ENCODE measurements at places on chromosomes 2 and 18. TPM values are rescaled to one million over a fixed set of nuclear protein-coding genes. Genes with fewer than 3 reads are reported as not detected.
A peak's percentile ranks its signal among the peaks of the same experiment; 100 is the strongest.

CCDC141 gene
- total RNA-seq: 14.9 TPM

YPEL5 gene
- 58.2 TPM for total RNA-seq

CCDC85A gene
- 2.5 TPM for total RNA-seq

ALPG gene
- not detected for total RNA-seq

HOXD11 gene
- not detected for total RNA-seq

OTOS gene
- not detected for total RNA-seq

TMEM178A gene
- total RNA-seq: 1.6 TPM

SIX2 gene
- 28.2 TPM for total RNA-seq

- no peak for DNase-seq
Measured at GRCh38 chr2:202186641-202187202, 51.7 kb downstream of the SUMO1 start.

DNA sequence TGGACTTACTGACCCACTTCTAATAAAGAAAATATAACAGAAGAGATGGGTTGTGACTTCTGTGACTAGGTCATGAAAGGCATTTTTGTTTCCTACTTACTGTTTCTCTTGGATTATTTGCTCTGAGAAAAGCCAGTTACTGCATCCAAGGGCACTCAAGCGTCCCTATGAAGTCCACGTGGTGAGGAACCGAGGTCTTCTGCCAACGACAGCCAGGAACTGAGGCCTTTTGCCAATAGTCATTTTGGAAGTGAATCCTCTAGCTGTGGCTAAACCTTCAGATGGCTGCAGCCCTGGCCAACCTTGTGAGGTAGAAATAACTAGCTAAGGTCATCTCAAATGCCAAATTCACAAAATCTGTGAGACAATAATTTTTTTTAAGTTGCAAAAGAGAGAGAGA is 449.8 kb upstream of the RGPD4 start:
- no peak for DNase-seq

GRCh38 chr2:218824004-218824403 is 7.6 kb downstream of the PRKAG3 start:
- no peak for DNase-seq

DNA sequence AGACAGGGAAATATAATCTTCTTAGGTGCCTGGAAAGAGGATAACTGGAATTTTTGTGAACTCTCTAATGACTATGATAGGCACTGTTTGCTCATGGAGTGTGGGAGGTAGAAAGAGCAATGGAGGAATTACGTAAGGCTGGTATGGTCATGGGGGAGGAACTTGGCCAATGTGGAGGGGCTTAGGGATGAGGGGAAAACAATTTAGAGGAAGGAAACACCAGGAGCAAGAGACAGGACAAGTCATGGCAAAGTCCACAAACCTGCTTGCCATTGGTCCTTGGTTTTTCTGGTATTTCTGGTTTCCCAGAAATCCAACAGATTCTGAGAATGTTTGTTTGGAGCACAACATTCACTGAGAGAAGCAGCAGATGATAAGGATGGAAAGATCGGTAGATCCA is 274.2 kb downstream of the DYSF start:
- no peak for DNase-seq

GRCh38 chr2:135960656-135961551 is 24.5 kb downstream of the DARS1 start:
- no peak for DNase-seq

- peak; percentile 72 for DNase-seq
Measured at GRCh38 chr2:61179701-61180639, 18.0 kb downstream of the C2orf74 start.

DNA sequence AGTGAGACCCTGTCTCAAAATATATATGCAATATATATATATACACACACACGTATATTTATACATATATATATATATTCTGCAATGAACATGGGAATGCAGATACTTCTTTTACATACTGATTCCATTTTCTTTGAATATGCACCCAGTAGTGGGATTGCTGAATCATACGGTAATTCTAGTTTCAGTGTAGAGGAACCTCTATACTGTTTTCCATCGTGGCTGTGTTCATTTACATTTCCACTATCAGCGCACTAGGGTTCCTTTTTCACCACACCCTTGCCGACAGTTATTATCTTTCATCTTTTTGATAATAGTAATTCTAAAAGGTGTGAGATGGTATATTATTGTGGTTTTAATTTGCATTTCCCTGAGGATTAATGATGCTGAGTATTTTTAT is 52.3 kb upstream of the SLC39A10 start:
- DNase-seq: no peak

DNA sequence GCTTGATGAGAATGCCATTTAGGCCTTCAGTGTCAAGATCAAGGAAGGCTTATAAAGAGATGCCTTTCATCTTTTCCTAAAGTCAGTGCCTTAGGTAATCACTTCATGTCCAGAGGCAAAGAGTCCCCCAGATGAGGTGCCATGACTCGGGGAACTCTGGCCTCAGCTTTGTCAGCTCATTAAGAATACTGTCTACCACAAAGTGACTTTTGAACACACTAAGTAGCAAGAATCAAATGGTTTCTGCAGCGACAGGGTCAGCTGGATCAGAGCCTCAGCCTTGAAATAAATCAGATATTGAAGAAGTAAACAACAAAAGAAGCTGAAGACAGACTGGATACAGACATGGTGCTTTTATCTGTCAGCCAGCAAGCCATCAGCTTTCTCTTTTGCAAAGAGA is 120.1 kb upstream of the SLC39A10 start:
- DNase-seq: no peak

DNA sequence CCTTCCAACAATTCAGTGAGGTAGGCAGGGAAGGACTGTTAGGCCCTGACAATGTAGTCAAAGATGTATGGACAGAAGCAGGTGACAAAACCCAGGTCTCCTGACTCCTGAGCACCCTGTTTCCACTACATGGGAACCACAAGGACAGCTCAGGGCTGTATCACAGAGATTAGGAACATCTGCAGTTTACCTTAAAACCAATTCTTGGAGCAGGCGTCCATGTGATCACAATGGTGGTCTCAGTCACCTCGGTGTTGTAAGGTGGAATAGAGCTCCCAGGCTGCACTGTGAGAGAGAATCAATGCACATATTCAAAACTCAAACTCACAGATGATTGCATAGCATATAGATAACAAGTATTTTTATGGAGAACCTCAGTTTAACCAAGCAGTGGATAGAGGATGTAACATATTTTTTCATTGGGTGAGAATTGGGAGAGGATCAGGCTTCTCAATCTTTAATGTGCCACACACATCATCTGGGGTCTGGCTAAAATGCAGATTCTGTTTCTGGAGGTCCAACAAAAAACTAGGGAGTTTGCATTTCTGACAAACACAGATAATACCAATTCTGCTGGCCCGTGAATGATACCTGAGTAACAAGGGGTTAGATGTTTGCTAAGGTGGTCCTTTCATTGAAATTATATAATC is 36.7 kb downstream of the FN1 start:
- no peak for DNase-seq

DNA sequence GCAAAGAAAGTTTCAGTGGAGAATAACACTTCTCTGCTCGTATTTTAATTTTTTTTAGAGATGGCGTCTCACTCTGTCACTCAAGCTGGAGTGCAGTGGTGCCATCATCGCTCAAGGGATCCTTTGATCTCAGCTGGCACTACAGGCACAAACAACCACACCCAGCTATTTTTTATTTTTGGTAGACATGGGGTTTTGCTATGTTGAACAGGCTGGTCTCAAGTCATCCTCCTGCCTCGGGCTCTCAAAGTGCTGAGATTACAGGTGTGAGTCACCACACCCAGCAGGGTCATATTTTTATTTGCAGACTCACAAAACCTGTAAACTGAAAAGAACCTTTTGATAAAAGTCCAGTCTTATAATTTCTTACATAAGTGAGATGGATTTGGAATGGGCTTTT is 2.6 kb downstream of the TRAK2 start:
- DNase-seq: no peak

- DNase-seq: no peak
Measured at GRCh38 chr2:23656597-23656973, 270.3 kb downstream of the ATAD2B start.

DNA sequence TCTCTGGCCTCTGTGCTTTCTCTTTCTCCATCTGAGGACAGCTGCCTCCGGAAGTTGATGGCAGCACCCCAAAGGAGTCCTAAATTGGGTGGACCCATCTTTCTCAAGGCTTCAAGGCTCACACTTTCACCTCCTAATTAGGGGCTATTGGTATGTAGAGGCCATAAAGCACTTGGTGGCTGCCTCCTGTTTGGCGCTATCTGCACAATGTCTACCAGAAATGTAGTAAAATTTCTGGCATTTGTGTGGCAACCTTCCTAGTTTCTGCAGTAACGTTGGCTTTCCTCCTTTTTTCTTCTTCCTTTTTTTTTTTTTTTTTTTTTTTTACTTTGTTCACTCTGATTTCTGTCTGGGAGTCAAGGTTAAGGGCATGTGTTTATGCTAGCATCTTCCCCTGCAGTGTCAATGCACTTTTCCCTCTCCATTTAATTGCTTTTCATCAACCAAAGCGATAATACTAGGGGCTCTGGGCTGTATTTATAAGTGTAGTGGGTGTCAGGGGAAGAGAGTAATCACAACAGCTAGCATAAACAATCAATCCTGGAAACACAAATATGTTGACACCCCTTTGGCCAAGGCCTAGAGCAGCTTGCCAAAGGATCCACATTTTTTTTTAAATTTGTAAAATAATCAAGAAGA is 86.0 kb downstream of the TACR1 start:
- no peak for DNase-seq

- peak; percentile 70 for DNase-seq
Measured at GRCh38 chr2:230416061-230416721, at the start of gene SP100. Gene SP100, plus strand, starts transcription at chr2:230416201. Its CDS starts 96 bp downstream, at chr2:230416297.

GRCh38 chr2:168742258-168742932 is 60.0 kb upstream of the NOSTRIN start:
- no peak for DNase-seq

DNA sequence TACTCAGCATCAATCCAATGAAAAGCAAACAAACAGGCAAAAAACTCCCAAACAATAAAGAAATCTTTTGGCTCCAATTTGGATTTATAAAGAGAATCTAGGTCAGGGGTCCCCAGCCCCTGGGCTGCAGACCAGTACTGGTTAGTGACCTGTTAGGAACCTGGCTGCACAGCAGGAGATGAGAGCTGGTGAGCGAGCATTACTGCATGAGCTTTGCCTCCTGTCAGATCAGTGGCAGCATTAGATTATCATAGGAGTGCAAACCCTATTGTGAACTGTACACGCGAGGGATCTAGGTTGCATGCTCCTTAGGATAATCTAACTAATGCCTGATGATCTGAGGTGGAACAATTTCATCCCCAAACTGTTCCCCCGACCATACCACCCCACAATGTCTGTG is 102.2 kb downstream of the KIAA1328 start:
- no peak for DNase-seq

DNA sequence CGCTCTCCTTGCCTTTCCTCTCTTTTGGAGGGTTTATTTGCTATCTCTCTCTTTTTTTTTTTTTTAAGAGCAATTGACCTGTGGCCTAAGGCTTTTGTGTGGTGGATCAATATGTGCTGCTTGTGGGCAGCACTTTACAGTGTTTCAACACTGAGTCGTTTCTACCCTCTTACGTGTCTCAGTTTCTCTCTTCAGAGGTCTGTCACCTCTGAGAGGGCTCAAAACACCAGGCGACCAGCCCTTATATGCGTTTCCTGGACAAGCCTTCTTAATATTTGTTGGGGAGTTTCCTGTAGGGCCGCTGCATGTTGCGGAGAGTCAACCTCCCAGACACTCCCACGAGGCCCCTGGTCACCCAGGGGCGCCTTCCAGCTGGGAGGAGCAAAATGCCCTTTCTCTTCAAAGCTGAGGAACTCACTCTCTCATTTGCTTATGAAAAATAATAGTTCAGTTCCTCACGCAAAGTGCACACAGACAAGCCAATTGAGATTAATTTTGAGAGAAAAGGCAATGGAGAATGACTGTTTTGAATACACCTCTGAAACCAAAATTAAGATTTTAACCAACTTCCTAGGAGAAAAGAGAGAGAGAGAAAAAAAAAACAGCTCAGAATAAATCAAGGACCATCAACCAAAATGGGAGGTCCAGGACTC is 96.3 kb upstream of the B3GNT2 start:
- DNase-seq: no peak

GRCh38 chr2:12487253-12488004 is 229.3 kb upstream of the TRIB2 start:
- DNase-seq: no peak
